ENCODE measurements at places on chromosomes 12 and 14. TPM values are rescaled to one million over a fixed set of nuclear protein-coding genes. Genes with fewer than 3 reads are reported as not detected.

The STYK1 gene
- total RNA-seq: 0.11 TPM

The RHEBL1 gene
- total RNA-seq: 3.1 TPM

The SERPINA4 gene
- total RNA-seq: not detected

The LHX5 gene
- total RNA-seq: not detected

The SMIM41 gene
- not detected for total RNA-seq

- DNase-seq: no peak
Observed at GRCh38 chr14:23128969-23129758, 10.1 kb upstream of the CEBPE start.

DNA sequence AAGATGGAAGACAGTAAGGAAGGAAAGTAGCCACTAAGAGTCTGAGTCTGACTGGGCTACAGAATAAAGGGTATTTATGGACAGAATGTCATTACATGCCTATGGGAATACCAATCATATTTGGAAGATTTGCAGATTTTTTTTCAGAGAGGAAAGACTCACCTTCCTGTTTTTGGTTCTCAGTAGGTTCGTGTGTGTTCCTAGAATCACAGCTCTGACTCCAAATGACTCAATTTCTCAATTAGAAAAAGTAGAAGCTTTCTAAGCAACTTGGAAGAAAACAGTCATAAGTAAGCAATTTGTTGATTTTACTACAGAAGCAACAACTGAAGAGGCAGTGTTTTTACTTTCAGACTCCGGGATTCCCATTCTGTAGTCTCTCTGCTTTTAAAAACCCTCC is 15.4 kb upstream of the PAPLN start:
- no peak for DNase-seq

- DNase-seq: no peak
Observed at GRCh38 chr12:111063295-111064026, 143.1 kb upstream of the MYL2 start.

GRCh38 chr14:74601982-74602381 is 10.1 kb downstream of the LTBP2 start:
- no peak for DNase-seq

GRCh38 chr12:111445726-111446581 is 40.2 kb downstream of the SH2B3 start:
- no peak for DNase-seq

DNA sequence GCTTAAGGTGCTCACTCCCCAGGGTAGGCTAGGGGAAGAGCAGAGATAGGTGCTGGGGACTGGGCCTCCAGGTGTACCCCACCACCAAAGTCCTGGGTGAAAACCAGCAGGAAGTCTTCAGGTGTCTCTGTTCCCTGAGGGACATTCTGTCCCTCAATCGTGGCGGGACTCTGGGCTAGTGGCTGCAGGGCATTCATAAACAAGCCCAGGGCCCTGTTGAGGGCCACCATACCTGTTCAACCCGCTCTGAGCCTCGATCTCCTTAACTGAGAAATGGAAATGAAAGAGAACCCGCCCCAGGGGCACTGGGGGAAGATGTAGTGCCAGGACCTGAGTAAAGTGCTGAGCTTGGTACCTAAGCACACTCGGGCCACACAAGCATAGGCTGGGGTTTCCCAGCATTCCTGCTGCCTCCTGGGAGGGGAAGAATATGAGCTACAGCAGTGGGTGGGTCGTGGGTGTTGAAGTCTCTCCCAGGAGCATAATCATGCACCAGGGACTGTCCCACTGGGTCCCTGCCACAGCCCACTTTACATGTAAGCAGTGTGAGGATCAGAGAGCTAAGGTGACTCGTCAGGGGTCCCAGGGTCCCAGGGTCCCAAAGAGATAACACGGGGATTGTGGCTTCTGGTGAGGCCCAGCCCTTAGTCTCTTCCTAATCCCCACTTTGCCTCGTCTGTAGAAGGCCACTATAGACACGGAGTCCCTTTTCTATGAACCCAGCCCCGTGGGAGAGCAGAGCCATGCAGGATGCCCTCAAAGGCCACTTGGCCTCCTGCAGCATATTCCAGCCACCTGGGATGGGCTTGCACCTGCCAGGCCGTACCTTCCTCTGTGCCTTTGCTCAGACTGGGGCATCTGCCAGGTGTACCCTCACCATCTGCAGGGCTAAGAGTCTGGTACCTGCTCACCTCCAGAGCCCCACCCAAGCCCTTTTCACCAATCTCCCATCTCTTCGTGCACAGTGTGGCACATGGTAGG is 14.4 kb downstream of the FAM222A start:
- DNase-seq: no peak

DNA sequence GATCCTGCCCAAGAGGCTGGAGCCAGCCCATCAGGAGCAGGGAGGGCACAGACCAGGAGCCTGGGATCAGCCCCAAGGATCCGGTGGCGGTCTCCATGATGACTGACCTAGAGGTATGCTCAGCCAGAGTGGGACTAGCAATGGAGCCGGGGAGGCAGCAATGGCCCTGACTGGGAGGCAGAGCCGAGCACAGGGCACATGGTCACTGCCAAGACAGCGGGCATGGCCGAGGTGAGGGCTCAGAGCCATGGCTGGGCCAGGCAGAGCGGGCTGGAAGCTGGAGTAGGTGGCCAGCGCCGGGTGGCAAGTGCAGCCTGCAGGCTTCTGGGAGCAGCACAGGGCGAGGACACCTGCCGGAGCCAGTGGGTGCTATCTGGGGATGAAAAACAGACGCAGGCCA is 259.3 kb downstream of the BCL11B start:
- DNase-seq: no peak

DNA sequence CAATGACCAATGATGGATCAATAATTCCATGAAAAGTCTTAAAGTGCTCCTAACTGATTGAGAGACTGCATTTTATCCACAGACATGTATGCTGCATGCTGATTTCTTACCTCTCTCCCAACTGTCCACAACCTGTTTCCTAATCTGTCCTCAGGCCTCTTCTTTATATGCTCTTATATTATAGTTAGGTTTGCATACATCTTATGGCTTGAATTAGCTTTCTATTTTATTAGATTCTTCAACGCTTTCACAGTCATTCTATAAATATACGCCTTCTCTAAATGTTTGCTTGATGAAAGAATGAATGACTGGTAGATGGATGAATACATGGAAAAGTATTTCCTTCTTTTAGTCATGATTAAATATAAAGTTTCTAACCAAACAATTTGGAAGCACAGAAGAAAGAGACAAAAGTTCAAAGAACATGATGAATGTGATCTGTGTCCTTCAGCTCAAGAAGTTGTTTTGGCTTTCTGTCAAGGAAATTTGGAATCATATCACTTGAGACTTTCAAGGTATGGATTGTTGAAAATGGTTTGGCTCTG is 91.8 kb upstream of the NPAS3 start:
- no peak for DNase-seq

- DNase-seq: no peak
Observed at GRCh38 chr12:3195337-3195736, 118.2 kb downstream of the TSPAN9 start.

DNA sequence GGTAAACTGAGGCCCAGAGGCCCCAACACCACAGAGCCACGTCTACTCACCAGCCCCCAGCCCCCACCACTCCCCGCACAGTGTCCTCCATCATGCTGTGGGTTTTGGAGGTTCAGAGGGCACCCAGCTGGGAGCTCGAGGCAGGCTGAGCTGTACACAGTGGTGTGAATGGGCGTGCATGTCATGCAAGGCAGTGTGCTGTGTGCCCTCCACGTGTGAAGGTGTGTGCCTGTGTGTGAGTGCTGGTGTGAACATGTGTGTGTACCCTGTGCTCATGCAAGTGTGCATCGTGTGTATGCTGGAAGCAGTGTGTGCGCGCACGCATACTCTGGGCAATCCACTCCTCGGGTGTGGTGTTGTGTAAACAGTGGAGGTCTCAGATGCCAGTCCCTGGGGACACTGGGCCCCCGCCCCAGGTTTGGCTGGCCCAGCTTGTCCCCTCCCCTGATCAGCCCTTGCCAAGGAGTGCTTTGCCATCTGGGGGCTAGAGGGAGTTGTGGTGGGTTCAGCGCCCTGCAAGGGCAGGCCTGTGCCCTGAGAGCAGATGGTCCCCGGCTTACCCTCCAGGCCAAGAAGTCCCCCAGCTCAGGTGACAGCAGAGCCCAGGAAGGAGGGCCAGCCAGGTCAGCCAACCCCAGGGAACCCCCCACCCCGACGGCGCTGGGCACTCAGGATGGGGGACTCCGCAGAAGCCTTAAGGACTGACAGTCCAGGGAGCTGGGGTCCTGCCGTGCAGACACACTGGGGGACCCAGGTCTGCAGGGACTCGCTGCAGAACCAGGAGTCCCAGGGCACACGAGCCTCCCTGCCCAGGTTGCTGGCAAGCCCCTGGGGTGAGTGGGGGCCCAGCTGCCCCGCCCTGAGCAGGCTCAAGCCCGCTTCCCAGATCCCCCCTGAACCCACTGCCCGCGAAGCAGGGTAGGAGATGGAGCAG is 23.8 kb upstream of the GPR132 start:
- no peak for DNase-seq

- no peak for DNase-seq
Observed at GRCh38 chr12:128507470-128507869, 240.5 kb downstream of the TMEM132C start.

DNA sequence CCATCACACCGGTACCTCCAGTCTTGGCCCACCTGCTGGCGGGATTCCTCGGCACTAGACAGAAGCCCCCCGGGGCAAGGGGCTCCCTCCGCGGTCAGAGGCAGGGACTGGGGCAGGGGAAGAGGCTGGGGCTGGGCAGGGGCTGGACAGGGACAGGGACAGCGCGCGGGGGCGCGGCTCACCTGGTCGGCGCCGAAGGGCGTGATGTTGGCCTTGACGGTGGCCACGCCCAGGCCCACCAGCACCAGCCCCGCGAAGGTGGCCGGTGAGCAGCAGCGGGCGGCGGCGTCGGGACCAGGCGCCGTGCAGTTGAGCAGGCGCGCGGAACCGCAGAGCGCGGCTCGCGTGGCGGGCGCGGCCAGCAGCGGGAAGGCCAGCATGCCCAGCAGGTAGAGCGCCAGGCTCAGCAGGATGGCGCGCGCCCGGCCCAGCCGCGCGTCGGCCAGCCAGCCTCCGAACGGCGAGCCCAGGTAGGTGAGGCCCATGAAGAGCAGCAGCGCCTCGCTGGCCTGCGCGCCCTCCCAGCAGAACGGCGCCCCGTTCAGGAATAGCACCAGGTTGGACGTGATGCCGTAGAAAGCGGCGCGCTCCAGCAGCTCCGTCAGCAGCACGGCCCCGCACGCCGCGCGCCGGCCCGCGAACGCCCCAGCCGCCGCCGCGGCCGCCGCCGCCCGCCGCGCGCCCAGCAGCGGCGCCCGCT is 392 bp downstream of the SLC15A4 start:
- no peak for DNase-seq

DNA sequence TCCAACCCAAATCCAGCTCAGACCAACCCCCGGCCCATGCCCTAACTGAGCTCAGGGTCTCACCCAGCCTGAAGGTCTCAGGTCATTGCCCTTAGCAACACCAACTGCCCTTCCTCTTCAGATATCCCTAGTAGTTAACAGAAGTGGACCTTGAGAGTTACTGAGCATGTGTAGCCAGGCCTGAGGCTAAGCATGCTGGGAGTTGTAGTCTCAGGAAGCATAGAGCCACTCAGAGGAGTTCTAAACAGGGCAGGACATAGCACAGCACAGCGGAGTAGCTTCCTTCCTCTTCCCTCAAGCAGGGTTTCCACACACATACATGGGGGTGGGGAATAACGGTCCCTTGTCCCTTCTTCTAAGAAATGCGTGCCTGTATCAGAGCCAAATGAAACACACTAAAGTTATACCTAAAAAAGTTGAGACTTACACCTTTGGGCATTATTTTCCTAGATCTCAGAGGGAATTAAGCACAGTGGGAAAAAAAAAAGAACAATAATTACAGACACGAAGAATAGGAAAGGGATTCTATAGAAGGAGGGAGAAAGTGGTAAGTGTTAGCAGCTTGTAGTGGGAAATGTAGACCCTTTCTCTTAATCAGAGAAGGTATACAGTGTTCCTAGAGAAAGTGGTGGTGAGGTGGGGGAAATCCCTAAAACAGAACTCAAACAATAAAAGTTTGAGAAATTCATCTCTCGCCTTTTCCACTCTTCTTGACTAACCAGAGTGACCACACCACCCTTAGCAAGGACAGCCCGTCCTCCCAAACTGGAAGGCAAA is 4.4 kb downstream of the KMT2D start:
- DNase-seq: peak; percentile 82

- DNase-seq: no peak
Observed at GRCh38 chr12:127785540-127785939, 481.4 kb upstream of the TMEM132C start.

GRCh38 chr12:125169870-125170269 is 104.6 kb downstream of the AACS start:
- DNase-seq: no peak

- DNase-seq: peak; percentile 59
Observed at GRCh38 chr14:50647282-50647681, 20.8 kb downstream of the SAV1 start.

DNA sequence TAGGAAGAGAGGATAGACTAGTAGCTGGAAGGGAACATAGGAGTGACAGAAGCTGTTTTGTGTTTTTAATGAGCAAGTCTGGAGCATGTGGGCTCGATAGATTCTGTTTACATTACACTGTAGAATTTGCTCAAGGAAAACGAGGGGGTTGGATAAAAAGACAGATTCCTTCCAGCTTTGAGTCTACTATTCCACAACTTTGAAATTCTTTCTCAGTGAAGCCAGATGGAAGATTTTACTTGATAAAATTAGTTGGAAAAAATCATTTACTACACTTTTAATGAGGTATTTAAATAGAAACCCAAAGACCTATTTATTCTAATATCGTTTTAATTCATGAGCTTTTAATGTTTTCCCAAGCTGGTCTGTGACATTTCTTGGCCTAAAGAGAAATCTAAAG is 19.5 kb upstream of the EPS8 start:
- DNase-seq: no peak

GRCh38 chr14:50038398-50039119 is 77.8 kb downstream of the VCPKMT start:
- no peak for DNase-seq

DNA sequence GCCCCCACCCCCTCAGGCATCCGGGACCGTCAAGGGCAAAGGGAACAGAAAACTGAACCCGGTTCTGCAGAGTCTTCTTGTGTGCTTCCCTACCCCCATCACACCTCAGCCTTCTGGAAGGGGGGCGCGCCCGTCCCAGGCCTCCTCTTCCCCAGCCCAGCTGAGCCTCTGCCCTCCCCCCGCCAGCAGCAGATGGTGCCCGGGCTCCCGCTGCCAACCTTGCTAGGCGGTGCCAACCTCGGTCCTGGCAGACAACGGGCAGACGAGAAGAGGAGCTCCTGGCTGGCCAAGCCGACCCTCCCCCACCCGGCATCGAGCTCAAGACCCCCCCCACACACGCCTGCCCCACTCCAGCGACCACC is 8.7 kb downstream of the STAC3 start:
- DNase-seq: peak; percentile 47

DNA sequence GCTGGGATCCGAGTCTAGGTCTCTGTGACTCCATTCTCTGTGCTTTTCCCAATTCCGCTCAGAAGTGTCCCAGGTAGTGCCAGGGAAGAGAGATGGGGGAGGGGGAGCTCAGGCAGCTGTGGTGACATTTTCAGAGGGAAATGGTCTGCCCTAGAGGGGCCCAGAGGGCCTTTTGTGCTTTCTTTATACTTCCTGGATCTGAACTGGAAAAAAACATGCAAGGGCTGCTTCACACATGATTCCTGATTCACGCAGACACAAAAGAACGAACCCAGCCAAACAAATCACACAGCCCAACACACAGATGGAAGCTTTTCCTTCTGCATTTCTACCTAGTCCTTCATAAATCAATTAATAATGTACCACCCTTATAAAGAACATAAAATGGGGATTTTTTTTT is 26.5 kb downstream of the GPR68 start:
- no peak for DNase-seq

GRCh38 chr12:66237505-66238175 is 48.6 kb downstream of the IRAK3 start:
- DNase-seq: no peak

Measured in OCI-LY7 (cell line).